ENCODE measurements at places on chromosomes 7 and 10.

DNA sequence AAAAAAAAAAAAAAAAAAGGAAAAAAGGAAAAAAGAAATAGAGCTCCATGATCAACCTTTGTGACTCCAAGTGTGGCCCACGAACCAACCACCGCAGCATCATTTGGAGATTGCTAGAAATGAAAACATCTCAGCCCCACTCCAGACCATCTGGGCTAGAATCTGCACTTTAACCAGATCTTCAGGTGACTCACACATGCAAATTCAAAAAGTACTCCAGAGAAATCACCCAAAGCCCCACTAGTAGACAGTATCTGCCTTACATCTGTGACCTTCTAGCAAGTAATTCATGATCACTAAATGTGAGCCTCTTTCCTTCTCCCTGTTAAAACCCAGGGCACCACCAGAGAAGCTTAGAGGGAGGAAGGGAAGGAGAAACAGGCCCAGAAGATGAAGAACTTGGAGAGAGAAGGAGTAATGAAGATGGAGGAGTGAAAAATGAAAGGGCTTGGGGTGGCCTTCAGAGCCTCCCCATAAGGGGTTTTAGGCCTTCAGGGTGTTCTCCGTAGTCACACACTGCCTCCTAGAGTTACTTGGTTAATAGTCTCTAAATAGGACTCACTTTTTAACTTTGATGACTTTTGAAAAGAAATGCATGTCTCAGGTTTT, 94.0 kb downstream of the SLC37A3 start:
- no peak for DNase-seq

DNA sequence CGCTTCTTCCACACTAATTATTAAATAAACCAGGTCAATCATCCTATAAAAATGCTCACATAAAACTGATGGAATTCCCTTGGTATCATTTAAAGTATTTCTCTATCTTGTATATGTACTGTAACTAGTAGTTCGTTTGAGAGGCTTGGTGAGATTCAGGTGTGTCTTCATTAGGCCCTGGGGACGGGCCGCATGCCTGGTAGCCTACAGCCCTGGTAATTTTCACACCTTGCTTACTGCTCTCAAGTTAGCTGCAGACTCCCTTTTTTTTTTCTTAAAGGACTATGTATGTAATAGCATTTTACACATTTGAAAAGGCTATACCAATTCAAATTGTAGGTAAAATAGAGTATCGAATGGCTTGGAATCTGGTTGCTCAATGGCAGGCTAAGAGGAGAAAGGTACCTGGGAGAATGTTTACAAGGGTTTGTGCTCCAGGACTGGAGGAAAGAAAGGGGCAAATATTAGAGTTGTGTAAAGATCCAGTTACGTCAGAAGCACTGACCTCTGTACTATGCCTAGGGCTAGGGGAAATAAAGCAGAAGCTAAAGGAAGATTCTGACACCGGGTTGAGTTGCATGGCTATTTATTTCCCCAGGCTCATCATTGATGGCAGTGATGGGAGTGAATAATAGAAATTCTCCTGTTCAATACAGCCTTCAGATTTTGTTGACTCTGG, 58.8 kb upstream of the PNLIP start:
- no peak for DNase-seq

GRCh38 chr10:6213908-6214307, 11.2 kb downstream of the PFKFB3 start:
- DNase-seq = no peak

DNA sequence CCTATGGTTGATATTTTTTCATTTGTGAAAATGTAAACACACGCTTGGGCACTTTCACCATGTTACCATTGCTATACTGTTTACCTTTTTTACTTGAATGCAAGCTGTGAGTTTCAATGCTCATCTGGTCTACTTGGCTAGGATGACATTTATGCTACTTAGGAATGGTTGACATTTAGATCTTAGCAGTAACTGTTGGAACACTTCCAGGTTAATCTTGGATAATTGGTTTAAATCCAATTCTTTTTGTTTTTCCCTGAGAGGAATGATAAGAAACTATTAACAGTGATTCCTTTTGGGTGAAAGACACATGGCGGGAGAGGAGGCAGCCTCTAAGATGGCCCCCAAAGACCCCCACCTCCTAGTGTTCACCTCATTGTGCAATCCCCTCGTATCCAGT, 51.4 kb upstream of the AMPH start:
- DNase-seq = no peak

- DNase-seq = no peak
Measured at GRCh38 chr10:100749309-100750217, 4.2 kb downstream of the PAX2 start.

Measured in non-pigmented ciliary epithelial cell (primary cell).